NCI-H2171 treated with DMSO at 0.1 percent for 48 hours (cell line): ENCODE measurements at places on chromosomes 3 and 15.

DNA sequence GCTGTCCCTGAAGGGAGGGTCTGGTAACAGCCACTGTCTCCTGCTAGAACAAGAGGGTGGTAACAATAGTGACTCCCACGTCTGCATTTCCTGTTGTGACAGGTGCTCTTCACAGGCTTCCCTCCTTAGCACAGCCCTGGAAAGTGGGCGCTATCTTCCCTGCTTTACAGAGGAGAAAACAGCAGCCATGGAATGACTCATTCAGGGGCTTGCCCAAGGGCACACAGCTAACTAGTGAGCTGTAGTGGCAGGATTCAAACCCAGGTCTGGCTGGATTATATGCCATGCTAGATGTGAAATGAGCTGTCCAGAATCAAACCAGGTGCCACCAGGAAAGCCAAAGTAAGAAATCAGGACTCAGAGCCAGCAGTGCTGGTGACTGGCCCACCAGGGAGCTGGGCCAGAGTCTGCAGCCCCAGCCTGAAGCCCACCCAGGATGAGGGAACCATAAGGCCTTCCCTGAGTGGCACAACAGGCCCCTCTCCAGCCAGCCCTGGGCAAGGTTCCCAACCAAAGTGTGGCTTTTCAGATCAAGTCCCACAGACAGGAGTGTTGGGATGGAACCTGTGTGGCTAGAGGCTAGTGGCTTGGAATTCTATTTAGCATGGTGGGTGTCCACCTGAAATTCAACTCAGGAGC, 102.4 kb downstream of the ETFA start:
- DNase-seq, result no peak

DNA sequence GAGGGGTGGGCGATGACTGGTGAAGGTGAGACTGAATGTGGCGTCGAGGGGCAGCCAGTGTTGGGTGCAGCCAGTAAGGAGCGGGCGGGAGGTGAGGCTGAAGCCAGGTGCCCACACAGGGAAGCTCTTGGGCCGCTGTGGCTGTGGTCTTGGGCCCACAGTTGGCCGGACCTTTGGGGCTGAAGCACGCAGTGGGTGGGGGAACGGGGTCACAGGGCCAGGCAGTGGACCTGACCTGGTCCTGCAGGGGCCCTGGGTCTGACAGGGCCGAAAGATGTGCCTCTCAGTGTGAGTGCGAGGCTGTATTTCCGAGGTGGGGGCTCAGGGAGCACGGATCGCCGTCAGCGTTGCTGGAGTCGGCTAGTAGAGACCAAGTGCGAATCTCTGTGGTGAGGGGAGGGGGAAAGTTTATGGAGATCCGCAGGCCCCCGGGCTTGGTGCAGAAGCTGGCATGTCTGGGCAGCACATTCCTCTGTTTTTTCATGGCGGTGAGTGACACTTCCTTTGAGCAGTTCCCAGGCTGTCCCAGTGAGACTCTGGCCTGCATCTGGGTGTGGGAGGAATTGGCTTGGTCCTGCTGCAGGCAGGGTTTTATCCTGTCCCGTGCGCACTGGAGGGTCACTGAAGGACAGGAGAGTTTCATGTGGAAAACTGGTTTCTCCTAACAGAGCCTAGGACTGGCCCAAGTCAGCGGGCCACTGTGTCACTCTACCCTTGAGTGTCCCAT, 100.8 kb downstream of the TMEM266 start:
- DNase-seq, result no peak

GRCh38 chr3:110180733-110181132, 843.4 kb upstream of the DPPA4 start:
- no peak for DNase-seq

- DNase-seq, result no peak
Measured at GRCh38 chr3:78143000-78143399, 1103.1 kb downstream of the ROBO2 start.

GRCh38 chr3:145739926-145740325, 421.1 kb downstream of the PLOD2 start:
- DNase-seq, result no peak

DNA sequence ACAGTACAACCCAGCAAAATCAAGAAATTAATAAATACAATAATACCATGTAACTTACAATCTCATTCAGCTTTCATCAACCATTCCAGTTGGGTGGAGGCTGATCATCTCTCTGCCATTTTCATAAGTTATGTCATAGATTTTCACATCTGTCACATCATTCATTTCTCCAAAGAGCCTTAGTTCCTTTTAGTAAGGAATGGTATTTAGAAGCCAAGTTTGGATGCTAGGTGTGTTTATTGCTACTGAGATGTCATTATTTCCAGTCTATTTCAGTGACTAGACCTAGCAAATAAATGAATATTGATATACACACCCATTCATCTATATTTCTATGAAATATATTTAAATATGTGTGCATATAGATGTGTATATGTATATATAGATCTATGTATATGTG, 2.7 kb upstream of the UBL7 start:
- no peak for DNase-seq

DNA sequence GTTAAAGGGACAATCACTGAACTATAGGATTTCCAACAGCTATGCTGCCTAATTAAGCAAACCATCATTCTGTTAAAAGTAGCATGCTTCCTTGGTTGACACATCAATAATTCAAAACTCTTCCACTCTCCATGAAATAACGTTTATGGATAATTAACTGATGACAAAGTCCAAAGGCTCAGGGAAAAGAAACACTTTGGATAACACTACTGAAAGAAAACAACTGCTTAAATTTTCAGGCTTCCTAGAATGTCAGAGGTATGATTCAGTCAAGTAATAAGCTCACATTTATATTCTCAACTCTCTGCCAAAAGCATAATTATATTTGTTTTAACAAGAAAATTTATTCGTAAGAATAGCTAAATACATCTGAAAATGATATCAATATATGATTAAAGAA, 49.6 kb downstream of the WDR72 start:
- DNase-seq, result no peak
